Activated naive CD4-positive, alpha-beta T cell (primary cell): ENCODE measurements at places on chromosomes 6 and 20.

- DNase-seq, result no peak
Observed at GRCh38 chr6:100809346-100809745, 71.8 kb downstream of the ASCC3 start.

DNA sequence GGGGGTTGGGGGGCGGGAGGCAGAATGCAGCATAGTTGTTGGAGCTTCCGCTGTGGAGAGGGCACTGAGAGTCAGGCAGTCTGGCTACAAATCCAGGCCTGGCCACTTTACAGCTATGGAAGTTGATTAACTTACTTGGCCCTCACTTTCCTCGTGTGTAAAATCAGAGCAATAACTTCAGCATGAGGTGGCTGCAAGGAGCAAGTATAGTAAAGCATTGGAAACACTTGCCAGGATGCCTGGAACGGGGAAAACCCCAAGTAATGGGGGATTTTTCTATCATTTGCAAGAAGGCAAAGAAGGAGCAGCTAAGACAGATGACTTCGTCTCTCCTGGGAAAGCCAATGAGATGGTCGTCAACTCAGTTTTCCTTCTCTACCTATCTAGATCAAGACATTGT lies 35.8 kb downstream of the AGPAT4 start:
- no peak for DNase-seq

GRCh38 chr6:125791820-125792165 lies 1.0 kb downstream of the NCOA7 start:
- no peak for DNase-seq

DNA sequence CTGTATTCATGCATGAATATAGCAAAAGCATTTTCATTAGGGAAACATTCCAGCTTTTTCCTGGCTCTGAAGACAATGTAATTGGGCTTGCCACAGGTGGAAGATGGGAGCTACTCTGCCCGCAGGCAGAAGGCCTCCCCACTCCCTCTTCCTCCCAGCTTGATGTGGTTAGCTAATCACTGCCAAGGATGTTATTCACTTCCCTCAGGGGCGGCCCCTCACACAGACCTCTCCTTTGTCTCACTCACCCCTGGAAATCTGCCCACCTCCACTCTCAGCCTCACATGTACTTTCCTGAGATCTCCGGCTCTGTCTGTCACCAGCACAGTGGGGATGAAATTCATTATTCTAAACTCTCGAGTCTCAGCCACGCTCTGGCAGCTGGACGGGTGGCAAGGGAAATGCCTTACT lies 100.7 kb downstream of the ANKRD60 start:
- DNase-seq, result no peak

GRCh38 chr20:382291-383115 lies 1.9 kb downstream of the TRIB3 start:
- DNase-seq, result no peak

DNA sequence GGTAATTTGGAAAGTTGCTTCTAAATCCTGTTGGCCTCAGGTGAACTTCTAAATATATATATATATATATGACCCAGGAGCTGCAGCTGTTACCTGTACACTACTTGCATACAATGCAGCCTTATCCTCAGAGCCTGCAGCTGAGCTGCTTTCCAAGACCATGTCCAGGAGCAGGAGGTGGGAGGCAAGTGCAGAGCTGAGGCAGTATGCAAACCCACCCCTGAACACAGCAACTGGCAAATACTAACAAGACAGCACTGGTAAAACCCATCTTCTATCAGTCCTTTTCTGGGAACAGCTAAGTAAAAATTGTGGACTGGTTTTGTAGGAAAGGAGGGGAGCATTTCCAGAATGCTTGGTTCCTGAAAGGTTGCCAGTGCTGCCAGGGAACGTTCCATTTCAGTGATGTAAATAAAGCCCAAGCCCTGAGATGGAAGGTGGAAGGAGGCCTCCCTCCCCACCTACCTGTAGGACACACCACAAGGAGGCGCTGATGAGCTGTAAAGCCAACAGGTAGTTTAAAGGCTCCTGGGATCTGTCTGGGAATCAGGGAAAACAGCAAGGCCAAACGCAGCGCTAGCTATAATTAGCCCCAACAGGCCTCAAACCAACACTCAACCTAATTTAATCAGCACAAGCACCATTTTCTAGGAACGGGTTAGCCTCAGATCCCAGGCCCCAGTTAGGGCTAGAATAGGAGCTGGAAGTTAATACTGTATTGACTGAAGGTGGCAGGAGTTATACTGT lies 93.8 kb upstream of the MAP7 start:
- peak; percentile 74 for DNase-seq

- no peak for DNase-seq
Observed at GRCh38 chr20:17327185-17328148, 100.6 kb downstream of the PCSK2 start.

DNA sequence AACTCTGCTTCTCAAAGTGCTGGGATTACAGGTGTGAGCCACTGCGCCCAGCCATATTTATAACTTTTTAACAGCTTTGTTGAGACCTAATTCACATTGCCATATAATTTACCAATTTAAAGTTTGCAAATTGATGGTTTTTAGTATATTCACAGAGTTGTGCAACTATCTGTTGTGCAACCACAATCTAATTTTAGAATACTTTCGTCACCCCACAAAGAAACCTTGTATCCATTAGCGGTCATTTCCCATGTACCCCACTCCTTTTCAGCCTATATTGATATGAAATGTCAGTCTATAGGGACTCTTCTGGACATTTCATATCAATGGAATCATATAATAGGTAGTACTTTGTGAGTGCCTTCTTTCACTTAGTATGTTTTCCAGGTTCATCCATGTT lies 55.8 kb downstream of the FOXO3 start:
- DNase-seq, result no peak

DNA sequence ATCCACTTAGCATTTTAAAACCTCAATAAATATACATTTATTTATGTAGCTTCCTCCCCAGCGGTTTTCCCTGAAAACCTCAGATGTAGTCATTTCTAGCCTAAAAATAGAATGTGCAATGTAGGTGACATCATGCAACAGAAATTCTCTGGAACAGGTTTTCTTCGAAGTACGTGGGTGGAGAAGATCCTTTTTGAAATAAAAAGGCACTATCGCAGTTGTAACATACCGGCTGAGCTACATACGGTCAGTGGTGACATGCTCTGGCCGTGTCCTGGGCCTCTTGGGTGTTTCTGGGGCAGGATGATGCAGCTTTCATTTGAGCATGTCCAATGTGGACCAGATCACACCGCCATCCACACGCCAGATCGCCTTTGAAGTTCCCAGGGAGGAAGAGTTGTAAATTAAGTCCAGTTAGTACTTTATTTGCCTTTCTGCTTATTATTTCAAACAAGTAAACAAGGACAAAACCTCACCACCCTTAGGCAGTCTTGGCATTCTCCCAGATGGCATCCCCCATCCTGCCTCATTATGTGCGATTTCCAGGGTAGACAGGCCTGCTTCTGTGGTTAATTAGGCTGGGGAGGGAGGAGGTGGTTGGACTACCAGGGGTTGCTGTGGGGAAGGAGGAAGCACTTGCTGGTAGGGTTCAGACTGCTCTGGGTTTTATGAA lies 109.5 kb upstream of the CLDN20 start:
- DNase-seq, result no peak

DNA sequence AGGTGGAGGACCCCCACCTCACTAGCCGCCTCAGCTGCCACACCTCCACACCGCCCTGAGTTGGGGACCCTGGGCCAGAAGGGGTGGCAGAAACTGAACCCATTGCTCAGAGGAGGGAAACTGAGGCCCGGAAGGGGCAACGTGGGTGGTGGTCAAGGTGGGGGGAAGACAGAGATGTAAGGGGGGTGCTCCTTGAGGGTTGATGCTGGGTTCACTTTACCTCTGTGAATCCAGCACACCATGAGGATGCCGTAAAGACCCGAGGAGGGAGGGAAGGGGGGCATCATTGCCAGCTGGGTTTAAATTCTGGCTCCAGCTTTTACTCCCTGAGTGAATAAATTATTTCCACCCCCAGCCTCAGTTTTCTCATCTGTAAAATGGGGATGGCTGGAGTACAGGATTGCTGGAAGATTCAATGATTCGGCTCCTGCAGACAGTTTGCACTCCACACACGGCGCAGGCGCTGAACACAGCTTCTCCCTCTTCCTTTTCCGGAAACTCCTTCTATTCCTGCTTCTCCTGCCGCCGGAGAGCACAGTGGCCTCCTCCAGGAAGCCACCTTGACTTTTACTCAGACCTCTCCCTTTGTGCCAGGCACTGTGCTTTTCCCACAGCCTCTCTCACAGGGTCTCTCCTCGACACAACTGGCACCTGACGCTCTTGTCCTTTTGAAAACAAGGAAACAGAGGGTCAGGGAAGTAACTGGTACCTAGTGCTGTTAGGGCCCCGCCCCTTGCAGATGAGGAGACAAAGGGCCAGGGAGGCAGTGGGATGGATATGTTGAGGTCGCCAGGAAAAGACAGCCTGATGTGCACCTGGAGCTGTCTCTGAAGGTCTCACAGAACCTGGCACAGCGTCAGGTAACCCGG lies 59.4 kb downstream of the UBE2V1 start:
- DNase-seq, result no peak

GRCh38 chr6:81608776-81609175 lies 143.7 kb downstream of the TENT5A start:
- DNase-seq, result no peak

GRCh38 chr6:157424491-157425020 lies 43.6 kb downstream of the ZDHHC14 start:
- no peak for DNase-seq

DNA sequence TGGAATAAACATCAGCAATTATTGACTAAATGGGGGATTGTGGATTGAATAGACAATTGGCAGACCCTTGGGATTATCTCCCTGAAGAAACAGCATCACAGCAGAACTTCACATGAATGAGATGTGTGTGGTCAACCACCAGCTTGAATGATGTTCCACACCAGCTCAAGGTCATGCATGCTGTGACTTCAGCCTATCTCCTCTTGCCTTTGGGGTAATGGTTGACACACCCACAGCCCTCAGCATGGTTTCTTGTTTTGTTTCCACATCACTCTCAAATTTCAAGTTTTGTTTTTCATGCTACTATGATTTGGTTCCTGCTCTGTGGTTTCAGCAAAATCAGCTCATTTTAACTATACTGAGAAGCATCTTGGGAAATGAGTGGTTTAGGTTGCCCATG lies 94.3 kb downstream of the PAK5 start:
- DNase-seq, result no peak

DNA sequence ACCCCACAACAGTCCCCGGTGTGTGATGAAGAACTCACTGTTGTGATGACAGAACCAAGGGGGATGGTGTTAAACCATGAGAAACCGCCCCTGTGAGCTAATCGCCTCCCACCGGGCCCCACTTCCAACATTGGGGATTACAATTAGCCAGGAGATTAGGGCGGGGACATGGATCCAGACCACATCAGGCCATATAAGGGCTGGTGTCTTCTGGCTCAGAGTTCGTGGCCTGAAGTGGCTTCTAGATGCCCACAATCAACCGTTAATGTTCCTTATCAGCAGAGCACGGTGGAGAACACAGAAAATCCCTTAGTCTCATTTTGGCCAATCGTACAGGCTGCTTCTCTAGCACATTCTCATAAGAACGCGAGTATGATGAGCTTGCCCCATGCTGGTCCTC lies 10.9 kb upstream of the MAS1 start:
- no peak for DNase-seq

DNA sequence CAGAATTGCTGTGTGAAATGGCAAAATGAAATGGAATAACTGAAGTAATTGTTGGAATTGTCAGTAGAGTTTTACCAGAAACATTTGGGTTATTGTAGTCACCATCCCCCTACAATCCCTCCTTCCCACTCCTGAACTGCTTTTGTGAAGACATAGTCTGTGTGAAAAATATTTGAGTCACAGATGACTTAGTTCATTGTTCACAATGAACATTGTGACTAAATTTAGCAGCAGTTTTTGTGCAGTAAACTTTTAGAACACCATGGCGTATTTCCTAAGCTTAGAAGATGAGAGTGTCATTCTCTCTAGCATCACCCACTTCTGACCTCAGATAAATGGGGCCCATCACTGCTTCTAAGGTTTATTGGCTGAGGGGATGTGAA lies 11.0 kb downstream of the OTOR start:
- no peak for DNase-seq

GRCh38 chr6:82958551-82958950 lies 107.1 kb downstream of the UBE3D start:
- no peak for DNase-seq

- peak; percentile 14 for DNase-seq
Observed at GRCh38 chr20:45290677-45291355, 15.8 kb upstream of the RBPJL start.

GRCh38 chr6:129251669-129252376 lies 368.9 kb downstream of the LAMA2 start:
- DNase-seq, result peak; percentile 1

GRCh38 chr20:59031564-59032022 lies 542 bp downstream of the ATP5F1E start:
- DNase-seq, result no peak

DNA sequence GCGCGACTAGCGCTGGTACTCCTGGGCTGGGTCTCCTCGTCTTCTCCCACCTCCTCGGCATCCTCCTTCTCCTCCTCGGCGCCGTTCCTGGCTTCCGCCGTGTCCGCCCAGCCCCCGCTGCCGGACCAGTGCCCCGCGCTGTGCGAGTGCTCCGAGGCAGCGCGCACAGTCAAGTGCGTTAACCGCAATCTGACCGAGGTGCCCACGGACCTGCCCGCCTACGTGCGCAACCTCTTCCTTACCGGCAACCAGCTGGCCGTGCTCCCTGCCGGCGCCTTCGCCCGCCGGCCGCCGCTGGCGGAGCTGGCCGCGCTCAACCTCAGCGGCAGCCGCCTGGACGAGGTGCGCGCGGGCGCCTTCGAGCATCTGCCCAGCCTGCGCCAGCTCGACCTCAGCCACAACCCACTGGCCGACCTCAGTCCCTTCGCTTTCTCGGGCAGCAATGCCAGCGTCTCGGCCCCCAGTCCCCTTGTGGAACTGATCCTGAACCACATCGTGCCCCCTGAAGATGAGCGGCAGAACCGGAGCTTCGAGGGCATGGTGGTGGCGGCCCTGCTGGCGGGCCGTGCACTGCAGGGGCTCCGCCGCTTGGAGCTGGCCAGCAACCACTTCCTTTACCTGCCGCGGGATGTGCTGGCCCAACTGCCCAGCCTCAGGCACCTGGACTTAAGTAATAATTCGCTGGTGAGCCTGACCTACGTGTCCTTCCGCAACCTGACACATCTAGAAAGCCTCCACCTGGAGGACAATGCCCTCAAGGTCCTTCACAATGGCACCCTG lies 1.6 kb downstream of the TPBG start:
- DNase-seq, result no peak

DNA sequence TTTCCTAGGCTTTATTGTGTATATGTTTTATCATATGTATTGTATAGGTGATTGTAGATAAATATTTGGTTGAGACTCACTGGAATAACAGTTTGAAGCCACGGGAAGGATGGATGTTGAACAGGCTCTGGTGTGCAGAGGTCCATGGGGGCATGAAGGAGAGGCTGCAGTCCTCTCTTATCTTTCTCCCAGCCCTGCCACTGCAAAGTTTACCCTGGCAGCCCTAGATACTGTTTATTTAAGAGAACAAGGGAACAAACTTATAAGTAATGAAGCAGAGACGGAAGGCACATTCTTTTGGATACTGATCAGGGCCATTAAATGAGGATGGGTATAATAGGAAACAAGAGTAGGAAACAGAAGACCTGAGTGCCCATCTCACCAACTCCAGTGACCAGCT lies 103.6 kb upstream of the SCGN start:
- no peak for DNase-seq

- DNase-seq, result no peak
Observed at GRCh38 chr6:165081944-165082532, 227.4 kb downstream of the C6orf118 start.
